ENCODE measurements at places on chromosomes 13 and 19.
A peak's percentile ranks its signal among the peaks of the same experiment; 100 is the strongest.

DNA sequence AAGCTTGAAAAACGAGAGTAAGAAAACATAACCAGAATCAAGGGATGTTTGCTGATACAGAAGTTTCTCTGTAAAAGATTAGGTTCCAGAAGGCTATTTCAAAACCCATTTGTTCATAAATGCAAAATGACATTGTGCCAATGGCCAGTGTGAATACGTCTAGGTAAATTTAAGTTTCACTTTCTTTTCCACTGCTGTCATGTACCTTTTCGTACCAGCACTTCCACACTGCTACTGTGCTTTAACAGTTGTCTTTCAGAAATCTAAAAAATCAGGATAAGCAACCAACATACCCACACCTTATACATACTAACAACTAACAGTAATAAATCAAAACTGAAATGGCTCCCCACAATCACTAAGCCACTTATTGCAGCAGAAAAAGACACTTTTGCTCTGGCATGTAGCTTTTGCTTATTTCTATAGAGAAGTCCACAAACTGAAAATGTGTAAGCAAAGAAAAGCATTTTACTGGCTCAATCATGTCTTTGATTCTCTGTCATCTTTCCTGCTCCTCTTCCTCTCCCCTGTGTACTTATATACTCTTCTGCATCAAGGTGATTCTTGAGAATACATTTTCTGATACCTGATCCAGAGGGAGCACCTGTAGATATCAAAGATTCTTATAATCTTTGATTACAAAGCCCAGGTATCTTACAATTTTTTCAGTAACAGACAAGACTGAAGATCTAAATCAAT lies 34.3 kb downstream of the ELF1 start:
- no peak for DNase-seq

GRCh38 chr19:40365010-40365409 lies 16.5 kb downstream of the PLD3 start:
- no peak for DNase-seq

DNA sequence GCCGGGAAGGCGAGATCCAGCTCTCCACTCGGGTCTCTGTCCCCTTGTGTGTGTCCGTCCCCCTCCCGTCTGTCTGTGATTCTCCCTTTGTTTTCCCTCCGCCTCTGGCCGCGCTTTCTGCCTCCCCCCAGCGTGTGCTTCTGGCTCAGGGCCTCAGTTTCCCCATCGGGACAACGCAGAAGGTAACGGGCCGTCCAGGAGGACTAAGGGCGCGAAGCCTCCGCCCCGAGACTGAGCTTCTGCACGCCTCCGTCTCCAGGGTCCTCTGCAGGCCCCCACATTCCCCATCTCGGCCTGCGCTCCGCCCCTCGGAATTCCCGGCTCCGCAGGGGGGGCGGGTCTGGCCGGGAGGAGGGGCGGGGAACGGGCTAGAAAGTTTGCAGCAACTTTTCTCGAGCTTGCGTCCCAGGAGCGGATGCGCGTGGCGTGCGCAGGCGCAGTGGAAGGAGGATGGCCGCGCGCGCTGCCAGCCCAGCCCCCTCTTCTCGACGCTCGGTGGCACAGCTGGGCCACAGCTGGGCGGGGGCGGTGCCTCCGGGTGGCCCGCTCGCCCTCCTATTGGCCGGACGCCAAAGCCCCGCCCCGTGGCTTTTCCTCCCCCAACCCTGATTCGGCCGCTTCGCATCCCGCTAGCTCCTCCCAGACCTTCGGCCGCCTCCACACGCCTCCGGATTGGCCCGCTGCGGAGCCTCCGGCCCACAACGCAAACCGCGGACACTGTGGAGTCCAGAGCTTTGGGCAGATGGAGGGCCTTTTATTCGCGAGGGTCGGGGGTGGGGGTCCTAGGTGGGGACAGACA lies at the start of gene SIX5:
Gene SIX5, minus strand, starts transcription at position 269 of the 799 bp plus-strand sequence. CDS start 408 bp downstream, outside the sequence.
- DNase-seq: peak; percentile 98

DNA sequence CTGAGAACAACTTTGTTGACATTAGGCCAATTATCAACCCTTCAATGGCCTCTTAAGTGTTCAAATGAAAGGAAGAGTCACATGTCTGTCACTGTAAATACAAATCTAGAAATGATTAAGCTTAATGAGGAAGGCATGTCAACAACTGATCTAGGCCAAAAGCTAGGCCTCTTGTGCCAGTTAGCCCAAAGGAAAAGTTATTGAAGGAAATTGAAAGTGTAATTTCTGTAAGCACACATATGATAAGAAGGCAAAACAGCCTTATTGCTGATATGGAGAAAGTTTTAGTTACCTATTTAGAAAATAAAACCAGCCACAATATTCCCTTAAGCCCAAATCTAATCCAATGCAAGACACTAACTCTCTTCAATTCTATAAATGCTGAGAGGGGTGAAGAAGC lies 604.7 kb downstream of the SLITRK6 start:
- no peak for DNase-seq

- DNase-seq: no peak
Observed at GRCh38 chr13:93797463-93797862, 570.9 kb downstream of the GPC6 start.

DNA sequence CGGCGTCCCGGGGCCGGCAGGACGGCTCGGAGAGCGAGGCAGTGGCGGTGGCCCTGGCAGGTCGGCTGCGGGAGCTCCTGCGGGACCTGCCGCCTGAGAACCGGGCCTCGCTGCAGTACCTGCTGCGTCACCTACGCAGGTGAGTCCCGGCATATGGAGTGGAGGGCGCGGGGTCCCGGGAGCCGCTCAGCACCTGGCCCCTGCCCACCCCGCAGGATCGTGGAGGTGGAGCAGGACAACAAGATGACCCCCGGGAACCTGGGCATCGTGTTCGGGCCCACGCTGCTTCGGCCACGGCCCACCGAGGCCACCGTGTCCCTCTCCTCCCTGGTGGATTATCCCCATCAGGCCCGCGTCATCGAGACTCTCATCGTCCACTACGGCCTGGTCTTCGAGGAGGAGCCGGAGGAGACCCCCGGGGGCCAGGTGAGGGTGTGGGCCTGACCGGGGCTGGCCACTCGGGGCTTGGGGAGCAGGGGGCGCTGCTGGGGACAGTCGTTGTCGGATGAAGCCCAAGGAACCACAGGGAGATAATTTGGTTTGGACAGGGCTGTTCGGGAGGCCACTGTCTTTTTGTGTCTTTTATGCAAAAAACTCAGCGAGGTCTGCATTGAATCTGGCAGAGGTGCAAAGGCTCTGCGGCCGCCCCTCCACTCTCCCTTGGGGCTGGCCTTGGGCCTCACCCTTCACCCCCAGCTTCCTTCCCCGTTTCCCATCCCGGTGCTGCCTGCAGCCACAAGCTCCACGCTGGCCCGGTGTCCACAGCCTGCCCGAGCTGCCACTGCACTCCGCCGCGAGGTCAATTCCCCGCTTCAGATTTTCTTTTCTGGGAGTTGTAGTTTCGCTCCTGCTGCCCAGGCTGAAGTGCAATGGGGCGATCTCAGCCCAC lies 12.0 kb downstream of the POLR2E start:
- no peak for DNase-seq

DNA sequence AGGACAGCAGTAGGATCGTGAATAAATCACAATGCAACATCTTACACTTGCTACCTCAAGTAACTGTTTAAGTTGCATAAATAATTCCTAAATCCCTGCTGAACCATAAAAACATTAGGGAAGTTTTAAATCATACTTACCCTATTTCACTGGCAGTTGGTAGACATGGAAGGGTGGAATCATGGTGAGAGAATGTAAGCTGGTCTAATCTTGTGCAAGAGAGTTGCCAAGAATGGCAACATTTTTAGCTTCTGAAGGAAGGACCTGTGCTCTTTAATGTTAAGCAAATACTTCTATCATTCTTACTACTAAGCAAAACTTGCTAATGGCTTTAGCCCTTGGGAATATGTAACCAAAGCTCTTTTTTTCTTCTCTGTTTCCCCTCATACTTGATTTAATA lies 46.8 kb downstream of the MTUS2 start:
- no peak for DNase-seq
